ENCODE measurements at places on chromosomes 6 and 20.

- no peak for DNase-seq
These were observed 284.9 kb upstream of the ECI2 start for GRCh38 chr6:4420160-4420865.

DNA sequence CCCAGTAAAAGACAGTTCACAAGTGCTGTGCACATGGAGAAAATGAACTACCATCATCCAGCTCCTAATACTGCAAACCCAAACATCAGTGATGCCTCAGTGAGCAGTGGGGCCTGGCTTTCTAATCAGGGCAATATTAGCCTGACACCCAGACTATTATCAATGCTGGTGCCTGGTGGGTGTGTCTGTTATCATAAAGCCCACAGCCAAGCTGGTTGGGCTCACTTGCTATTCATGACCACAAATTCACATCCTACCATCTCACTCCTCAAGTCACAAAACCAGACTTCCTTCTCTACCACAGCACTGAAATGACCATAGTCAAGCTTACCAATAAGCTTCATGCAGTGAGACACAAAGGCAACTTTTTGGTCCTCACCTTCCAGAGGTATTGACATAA lies 180.8 kb upstream of the PLN start:
- no peak for DNase-seq

DNA sequence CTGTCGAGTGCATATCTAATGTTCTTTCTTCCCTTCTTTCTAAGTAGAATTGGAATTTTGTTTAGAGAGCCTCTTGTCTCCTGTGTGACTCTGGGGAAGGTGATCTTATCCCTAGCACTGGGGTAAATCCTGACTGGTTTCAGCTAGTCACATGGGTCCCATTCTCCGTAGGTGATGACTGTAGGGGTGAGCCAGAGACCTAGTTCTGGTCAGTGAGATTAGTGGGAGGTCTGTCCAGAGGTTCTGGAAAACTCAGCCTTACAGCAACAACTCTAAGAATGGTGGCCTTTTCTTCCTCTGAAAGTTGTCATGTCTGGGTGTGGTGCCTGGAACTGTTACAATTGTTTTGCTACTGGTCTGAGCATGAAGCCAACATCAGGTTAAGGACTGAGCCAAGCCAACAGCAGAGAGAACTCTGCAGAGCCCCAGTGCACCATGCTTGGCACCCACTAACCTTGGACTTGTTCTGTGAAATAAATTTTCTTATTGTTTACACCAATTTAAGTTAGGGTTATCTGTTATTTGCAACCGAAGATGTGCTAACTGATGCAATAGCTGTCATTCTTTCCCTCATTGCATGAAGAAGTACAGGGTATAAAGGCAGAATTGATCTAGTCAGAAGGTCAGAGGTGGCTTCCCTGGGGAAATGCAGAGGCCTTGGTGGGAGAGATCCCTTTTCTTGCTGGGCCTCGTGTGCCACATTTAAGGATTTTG lies 56.8 kb upstream of the TULP4 start:
- no peak for DNase-seq

- no peak for DNase-seq
These were observed 1.7 kb downstream of the UNC5CL start for GRCh38 chr6:41037107-41037900.

- no peak for DNase-seq
These were observed 85.9 kb downstream of the PXDC1 start for GRCh38 chr6:3665608-3666007.

DNA sequence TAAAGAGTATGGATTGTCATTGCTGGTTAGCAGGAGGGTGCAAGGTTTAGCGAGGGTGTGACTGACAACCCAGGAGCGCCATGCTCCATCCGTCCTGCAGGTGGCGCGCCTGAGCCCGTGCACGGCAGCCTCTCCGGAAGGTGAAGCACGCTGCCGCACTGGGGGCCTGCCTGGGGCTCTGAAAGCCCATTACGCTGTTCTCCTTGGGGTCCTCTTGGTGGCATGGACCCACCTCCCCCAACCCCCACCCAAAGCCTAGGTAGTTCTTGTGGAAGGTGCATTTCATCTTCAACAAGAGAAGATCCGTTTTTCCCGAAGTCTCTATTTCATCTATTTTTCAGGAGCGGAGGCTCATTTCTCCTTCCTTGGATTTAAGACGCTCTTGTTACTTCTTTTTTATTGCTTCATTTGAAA lies 197.4 kb upstream of the KCNG1 start:
- peak; percentile 16 for DNase-seq

DNA sequence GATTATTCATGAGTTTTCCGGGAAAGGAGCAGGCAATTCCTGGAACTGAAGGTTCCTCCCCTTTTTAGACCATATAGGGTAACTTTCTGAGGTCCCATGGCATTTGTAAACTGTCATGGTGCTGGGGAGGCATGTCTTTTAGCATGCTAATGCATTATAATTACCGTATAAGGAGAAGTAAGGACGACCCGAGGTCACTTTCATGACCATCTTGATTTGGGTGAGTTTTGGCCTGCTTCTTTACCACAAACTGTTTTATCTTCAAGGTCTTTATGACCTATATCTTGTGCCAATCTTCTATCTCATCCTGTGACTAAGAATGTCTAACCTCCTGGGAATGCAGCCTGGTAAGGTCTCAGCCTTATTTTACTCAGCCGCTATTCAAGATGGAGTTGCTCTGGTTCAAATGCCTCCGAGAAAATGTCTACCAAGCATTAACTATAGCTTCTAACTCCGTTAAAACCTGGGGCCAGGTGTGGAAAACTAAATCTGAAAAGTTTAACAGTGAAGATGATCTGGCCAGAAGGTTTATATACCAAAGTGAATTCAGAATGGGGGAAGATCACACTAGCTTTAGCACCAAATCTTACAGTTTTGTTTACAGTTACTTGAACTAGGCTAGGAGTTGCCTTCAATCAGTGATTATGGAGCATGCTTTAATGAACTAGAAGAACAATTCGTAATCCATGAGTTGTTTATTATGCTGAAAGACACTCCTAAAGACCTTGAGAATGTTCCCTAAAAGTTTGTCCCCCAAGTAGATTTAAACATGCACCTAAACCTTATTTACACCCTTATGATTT lies 80.0 kb upstream of the TOP1 start:
- DNase-seq = no peak

All from progenitor cell of endocrine pancreas (in vitro differentiated cells).